ENCODE measurements at places on chromosomes 12 and 14.

DNA sequence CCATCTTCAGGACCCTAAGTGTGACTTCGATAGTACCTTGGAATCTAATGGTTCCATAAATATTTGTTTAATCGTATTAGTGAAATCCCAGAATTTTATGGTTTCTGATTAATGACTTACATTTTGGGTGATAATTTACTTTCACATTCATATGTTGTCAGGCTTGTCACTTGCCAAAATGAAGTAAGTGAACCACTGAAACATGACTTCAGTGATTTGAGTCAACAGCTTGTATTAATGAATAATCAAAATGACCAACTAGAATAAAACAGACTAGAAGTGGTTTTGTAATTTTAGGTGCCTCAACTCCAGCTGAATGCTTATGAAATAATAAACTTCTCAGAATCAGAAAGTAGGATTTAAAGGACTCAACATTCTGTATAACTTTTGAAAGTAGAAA, 517.1 kb downstream of the PRKD1 start:
- DNase-seq = peak; percentile 72

- peak; percentile 55 for DNase-seq
Measured at GRCh38 chr12:47742253-47742825, 16.3 kb downstream of the RAPGEF3 start.

- peak; percentile 70 for DNase-seq
Measured at GRCh38 chr12:124993626-124994436, at the start of gene BRI3BP. Gene BRI3BP, plus strand, starts transcription at chr12:124993645. Its CDS starts 146 bp downstream, at chr12:124993791.

- DNase-seq = peak; percentile 56
Measured at GRCh38 chr12:31026202-31026601, 47.5 kb upstream of the DDX11 start.

- DNase-seq = no peak
Measured at GRCh38 chr14:66216763-66217162, 269.4 kb upstream of the CCDC196 start.

GRCh38 chr14:31241450-31242114, 34.0 kb upstream of the HECTD1 start:
- no peak for DNase-seq

DNA sequence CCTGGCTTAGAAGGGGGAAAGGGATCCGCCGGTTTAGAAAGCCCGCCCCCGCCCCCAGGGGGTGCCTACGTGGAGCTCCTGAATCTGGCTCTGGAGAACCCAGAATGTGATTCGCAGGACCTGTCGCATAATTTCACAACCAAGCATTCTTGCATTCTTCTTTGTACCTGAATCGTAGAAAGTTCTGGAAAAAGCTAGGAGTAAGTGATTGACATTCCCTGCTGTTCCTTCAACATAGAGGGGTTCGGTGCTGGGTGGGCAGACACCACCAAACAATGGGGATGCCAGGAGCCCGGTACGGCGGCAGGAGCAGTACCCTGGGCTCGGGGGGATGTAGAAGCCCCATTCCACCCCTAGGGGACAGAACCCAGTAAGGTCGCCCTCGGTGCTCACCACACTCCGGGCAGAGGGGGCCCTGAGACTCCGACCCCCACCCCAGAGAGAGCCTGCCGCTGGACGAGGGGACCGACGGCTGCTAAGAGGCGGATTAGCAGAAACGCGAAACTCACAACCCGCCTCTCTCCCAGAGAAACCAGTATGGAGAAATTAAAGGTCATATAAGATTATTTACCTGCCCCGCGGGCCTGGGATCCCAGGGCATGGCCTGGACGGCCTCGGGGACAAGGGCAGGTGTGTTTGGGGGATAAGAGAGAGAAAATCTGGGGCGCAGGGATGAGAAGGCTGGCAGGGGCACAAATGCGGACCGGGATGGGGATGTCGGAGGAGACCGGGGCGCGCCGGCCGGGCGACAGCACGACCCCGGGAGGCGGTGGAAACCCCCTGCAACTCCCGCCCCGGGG, 520 bp downstream of the CSRP2 start:
- peak; percentile 43 for DNase-seq

- DNase-seq = no peak
Measured at GRCh38 chr12:92275443-92276154, 130.0 kb upstream of the BTG1 start.

DNA sequence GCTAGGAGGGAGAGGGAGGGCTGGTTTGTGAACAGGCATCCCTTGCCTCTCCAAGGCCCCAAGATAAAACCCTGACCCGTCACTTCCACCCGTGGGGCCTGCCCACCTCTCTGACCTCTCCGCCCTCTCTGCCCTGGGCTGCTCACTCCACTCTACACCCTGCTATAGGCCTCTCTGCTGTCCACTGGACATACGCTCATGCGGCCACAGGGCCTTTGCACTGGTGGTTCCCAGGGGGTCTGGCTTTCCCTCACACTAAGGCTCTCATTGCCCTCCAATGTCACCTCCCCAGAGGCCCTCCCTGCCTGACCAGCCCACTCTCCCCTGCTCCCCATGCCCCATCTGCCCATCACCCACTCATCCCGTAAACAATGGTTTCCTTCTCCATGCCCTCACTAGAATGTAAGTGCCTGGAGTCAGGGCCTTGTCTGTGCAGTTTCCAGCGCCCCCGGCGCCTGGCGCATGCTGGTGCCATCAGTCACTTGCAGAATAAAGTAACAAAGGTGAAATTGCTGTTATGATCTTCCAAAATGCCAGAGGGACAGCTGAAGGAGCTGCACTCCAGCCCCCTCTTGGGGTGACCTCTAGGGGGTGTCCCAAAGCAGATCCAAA, 73.6 kb downstream of the RFLNA start:
- no peak for DNase-seq

DNA sequence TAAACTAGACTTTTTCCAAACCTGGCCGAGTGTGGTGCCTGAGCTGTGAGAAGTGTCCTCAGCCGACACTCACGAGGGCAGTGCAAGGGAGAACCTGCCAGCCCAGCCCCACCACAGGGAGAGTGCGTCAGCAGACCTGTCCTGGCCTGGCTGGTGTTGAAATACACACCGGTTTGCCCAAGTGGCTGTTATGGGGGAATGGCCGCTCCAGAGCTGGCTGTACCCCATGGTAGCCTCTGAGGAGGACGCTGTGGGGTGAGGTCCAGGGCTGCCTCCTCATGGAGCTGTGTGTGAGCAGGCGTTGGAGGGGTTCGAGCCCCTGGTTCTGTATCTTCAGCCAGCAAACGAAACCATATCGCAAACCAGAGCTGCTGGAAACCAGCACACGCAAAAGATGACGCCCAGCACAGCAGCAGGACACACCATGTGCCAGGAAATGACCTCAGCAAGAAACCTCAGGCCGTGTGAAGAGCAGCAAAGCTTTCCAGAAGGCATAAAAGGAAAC, 9.4 kb downstream of the ANKRD9 start:
- DNase-seq = no peak

DNA sequence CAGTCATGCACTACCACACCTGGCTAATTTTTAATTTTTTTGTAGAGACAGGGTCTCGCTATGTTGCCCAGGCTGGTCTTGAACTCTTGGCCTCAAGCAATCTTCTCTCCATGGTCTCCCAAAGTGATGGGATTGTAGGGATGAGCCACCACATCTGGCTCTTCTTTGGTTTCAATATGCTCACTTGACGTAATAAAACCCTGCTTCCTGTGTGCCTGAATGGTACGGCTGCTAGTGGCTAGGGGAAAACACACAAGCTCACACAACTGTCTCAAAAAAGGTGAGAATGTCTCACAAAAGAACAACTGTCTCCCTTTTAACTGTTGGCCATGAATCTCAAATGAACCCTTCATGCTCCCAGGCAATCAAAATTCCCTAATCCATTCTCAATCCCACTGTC, 15.0 kb downstream of the C1S start:
- no peak for DNase-seq

DNA sequence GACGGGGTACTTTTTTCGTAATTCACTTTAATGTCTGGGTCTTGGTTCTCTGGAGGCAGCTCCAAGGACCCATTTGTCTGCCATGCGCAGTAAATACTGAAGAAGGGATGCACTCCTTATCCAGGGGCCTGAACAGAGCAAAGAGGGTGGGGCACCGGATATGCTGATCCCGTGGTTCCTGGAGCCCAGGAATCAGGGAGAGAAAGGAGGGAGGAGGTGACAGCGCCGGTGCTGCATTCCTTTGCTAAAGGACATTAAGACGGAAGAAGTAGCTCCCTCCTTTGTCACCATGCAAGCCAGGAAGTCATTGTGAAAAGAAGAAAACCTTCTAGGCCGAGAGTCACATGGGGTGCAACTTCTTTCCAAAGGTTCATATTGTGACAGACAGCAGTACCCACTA, 1057.7 kb downstream of the VRK1 start:
- DNase-seq = no peak

GRCh38 chr12:129489100-129489676, 414.6 kb downstream of the TMEM132D start:
- no peak for DNase-seq

GRCh38 chr14:65959563-65960024, 526.6 kb upstream of the CCDC196 start:
- peak; percentile 47 for DNase-seq

- peak; percentile 19 for DNase-seq
Measured at GRCh38 chr12:50932787-50933280, 19.5 kb upstream of the HIGD1C start.

DNA sequence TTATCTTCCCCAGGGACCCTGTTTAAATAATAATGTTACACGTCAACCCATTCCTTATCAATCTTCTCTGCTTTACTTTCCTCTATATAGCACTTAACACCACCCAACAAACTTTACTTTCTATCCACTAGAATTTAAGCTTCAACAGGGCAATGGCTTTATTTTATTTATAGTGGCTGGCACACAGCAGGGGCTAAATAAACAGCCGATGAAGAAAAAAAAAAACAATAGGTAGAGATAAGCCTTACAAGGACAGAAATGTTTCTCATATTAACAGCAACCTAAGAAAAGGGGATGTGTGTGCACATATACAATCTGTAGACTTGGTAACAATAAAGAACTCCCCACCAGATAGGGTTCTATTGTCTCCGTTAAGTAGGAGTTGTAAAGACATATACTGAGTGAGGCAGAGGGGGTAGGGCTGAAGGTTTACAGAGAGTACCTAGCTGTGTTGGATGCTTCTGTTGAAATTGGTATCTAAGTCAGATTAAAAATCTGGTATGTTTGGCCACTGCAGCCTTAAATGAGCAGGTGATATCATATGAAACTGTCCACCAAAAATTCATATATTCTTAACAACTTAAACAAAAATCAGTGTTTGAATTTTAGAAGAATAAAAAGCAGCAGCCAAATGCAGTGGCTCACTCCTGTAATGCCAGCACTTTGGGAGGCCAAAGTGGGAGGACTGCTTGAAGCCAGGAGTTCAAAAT, 24.7 kb upstream of the AP4S1 start:
- no peak for DNase-seq

- DNase-seq = no peak
Measured at GRCh38 chr12:44078273-44078672, 242.4 kb downstream of the TMEM117 start.

GRCh38 chr14:68694516-68695235, 98.2 kb downstream of the ZFP36L1 start:
- peak; percentile 36 for DNase-seq

DNA sequence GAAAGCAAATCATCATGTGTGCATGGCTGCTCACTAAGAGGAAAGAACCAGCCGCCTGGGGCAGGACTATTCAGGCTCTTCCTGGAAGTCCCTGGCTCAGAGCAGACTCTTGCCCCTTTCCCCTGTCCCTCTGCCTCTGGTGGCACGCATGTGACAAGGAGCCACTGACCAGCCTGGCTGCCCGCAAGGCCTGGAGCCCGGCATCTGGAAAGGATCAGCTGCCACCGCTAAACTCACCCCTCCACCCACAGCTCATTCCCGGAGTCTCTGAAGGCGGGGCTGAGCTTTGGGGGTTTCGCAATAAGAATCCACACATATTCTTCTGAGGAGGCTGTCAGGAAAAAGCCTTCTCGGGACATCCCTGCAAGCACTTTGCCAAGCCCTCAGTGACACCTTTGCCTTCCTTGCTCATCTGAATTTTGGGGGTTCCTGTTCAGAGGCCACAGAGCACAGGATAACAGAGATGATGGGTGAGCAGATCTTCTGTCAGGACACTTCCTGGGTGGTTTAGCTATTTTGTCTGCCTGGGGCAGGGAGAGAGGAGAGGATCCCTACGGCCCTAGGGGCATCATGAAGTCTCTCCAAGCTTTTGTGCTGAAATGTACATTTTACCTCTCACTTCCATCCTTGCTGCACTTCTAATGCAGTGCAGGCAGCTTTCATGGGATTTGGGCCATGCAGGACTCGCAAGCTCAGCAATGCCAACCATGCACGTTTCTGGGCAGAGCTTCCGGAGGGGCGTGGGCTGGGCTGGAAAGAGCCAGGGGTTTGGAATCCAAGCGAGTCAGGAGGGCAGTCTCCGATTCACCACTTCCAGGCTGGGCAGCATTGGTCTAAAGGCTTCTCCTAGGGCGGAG, 124.8 kb upstream of the MAP1LC3B2 start:
- DNase-seq = peak; percentile 78

- DNase-seq = peak; percentile 99
Measured at GRCh38 chr12:13727707-13728195, 253.7 kb downstream of the GRIN2B start.

DNA sequence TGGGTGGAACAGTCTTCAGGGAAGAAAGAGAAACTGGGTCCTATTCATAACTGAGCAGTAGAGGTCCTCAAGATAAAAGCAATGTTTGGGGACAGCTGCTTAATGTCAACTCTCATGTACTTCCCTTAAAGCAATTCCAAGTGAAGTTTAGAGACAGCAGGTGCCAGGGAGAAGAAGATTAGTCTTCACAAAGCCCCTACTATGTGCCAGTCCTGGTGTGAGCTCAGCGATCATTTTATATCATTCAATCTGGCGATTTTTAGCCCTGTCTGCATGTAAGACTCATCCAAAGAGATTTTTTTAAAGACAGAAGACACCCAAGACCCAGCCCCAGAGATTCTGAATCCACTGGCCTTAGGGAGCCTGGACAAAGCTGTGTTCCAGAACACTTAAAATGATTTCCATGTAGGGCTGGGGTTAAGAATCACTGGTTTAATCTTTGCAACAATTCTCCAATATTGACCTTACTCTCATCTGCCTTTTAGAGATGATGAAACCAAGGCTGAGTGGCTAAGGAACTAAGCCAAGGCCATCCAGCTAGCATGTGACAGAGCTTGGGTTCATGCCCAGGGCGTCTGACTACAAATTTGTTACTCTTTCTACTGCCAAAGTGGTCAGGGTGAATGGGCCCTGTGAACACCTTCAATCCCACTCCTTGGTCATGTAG, 404.5 kb upstream of the TBX3 start:
- no peak for DNase-seq

DNA sequence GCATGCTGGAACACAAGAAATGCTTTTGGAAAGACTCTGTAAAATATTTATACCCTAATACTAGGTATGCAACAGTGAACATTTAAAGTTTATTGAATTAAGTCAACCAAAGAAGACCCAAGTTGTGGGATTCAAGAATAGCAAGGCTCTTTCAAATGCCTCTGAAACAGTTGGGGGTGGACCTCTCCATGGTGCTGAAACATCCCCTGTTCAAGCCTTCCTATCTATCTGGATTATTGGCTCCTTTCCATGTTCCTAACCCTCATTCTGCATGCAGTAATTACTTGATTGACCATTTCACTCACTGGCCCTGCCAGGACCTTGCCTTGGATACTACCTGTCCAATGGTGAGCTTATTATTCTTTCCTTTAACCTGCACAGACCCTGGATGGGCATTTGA, 349.7 kb downstream of the NRXN3 start:
- peak; percentile 26 for DNase-seq
